ENCODE measurements at places on chromosomes 5 and 9. TPM values are rescaled to one million over a fixed set of nuclear protein-coding genes. Genes with fewer than 3 reads are reported as not detected.

RHOBTB3 gene
- total RNA-seq: 0.41 TPM

CXCL14 gene
- total RNA-seq: not detected

ENTREP1 gene
- not detected for total RNA-seq

SPATA31E1 gene
- total RNA-seq: not detected

SLC25A51 gene
- total RNA-seq: 31.3 TPM

TRAF1 gene
- 82.3 TPM for total RNA-seq

PTPN3 gene
- total RNA-seq: 0.61 TPM

EXOC3 gene
- total RNA-seq: 72.1 TPM

ADCY2 gene
- total RNA-seq: not detected

LCN1 gene
- total RNA-seq: not detected

CER1 gene
- total RNA-seq: not detected

OR13C2 gene
- total RNA-seq: not detected

CD14 gene
- total RNA-seq: 0.32 TPM

SEMA6A gene
- total RNA-seq: not detected

LCN15 gene
- not detected for total RNA-seq
